Kidney capillary endothelial cell (primary cell): ENCODE measurements at places on chromosomes 3 and 15.

GRCh38 chr3:126394179-126394976 is at the start of gene CFAP100:
TSS of gene CFAP100 (plus strand) at chr3:126394909. CDS start at chr3:126396001, 1,092 bp downstream.
- no peak for DNase-seq

GRCh38 chr3:117184574-117184973 is 475.0 kb downstream of the TUSC7 start:
- no peak for DNase-seq

- peak; percentile 50 for DNase-seq
These were observed 71.7 kb upstream of the AGTR1 start for GRCh38 chr3:148625991-148626390.

DNA sequence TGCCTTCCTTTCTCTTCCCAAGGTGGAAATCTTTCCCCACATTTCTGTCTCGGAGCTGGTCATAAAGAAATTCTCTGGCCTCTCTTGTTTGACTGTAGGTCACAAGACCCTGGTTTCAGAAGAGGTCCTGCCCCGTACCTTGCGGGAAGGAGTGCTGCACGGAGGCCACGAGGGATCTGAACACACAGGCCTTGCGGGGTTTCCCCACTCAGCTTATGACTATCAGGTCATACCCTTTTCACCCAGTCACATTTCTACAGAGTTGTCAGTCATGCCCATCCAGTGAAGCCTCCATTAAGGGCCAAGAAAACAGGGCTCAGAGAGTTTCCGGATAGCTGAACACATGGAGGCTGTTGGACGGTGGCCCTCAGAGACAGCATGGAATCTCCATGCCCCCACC is 54.7 kb upstream of the ATP13A3 start:
- DNase-seq, result no peak

DNA sequence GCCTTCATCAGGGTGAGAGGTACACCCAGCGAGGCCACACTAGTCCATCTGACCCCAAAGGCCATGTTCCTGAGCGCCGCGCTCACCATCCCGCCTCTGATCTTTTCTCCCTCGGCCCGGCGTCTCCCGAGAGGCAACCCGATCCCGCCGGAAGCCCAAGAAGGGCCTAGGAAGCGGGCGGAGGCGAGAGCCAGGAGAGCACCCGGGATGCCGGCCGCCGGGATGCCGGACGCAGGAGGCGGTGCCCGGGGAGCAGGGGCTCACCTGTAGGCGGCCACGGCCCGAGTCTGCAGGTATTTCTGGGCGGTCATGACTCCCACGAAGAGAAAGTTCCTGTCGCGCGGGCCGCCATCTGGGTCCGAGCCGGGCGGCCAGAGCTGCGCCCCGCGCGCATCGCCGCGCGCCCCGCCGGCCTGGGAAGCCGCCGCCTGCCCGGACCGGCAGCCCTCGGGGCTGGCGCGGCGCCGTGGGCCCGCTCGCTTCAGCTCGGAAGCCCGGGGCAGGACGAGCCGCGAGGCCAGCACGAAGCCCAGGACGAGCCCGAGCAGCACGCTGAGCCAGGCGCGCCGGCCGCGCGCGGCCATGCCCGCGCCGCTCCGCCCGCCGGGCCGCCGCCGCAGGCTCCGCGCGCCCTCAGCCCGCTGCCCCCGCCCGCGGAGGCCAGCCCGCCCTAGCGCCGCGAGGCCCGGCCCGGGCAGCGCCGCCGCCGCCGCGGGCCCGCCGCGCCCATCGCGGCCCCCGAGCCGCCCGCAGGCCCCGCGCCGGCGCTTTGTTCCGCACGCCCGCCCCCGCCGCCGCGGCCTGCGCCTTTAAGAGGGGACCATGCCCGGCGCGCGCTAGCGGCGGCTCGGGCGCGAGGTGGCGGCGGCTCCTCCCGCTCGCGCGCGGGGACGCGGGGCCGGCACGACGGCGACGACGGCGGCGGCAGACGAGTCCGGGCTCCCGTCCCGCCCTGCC is 697 bp downstream of the CHSY1 start:
- DNase-seq, result peak; percentile 37

- DNase-seq, result no peak
These were observed 3.3 kb downstream of the PKM start for GRCh38 chr15:72227720-72228119.

- DNase-seq, result no peak
These were observed 118.2 kb downstream of the CADPS start for GRCh38 chr3:62757045-62757444.

DNA sequence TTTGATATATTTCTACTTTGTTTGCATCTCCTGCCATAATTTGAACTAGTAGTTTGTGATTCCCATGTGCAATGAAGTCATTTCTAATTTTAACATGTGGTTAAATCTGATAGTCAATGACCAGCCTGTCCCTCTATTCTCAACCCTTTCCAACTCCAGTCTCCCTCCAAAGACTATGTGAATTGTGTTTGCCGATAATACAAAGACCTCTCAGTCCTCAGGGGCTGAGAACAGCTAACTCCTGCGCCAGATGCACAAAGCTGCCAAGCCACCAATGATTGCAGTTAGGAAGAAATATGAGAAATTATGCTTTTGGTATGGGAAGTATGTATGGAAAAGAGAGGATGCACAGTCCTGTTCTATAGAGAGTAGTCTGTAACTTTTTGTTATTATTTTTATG is 54.0 kb downstream of the KCNH8 start:
- no peak for DNase-seq

- DNase-seq, result no peak
These were observed 6.6 kb upstream of the ZNF148 start for GRCh38 chr3:125381743-125382142.

DNA sequence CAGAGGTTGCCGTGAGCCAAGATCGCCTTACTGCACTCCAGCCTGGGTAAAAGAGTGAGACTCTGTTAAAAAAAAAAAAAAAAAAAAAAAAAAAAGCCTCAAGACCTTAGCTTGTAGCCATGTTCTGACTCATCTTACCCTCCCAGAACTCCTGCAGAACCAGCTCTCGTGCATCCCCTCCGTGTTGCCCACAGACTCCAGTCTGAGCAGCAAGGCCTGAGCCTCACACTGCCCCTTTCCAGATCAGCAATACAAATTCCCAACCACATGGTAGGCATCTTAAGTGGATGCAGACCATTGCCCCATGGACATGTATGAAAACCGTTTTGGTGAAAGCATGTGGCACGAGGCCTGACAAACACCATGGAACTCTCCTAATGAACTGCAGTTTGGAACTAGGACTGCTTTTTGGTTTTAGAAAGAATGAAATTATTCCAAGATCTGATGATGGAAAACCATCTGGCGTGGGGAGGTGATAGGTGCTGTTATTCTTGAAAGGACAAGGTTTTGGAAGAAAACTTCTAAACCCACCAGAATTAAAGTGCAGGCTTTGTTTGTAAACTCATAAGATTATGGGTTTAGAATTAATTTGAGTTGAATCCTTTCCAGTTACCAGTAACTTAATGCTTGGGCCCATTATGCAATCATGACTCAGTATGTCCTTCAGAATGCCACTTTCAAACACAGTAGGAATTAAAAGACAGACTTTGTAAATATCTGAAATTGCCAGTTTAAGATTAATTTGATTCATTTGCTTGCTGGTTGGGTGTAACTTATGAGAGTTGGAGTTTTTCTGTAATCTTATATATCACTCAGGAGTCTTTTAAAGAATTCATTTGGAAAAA is 163.7 kb upstream of the LRTM1 start:
- no peak for DNase-seq

- no peak for DNase-seq
These were observed 837.5 kb downstream of the MCTP2 start for GRCh38 chr15:95068701-95069521.

DNA sequence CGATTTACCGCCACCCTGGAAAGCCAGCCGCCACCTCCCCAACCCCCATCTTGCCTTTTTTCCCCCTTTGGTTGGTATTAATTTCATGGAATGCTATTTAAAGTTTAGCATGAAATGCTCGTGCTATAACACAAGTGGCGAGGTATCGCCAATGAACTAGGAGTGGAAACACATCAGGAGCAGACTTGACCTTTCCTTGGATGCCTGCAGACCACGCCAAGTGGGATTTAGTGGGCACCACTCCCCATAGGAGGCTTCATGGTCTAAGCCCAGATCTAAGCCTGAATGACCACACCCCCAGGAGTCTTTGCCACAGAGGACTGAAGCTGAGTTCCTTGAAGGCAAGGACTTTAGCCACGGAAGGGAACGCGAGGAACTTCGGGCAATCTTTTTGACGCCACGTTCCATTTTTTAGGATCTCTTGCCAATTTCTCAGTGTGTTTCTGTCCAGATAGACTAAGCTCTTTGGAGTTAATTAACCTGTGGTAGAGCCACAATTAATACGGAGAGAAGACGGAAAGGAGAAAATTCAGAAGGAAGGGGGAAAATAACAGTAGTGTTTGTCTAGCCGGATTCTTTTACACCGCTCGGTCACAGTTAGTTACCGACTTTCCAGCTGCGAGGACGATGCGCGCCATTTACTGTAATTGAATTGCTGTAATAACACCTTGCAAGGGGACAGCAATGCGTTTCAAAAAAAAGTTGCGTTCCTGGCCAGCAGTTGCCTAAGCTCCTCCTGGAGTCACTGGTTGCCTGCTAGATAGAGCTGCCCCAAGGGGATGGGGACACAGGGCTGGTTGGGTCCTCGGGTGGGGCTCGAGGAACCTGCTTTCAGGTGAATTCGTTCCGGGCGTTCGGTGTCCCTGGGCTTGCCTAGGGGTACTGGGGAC is 37.1 kb downstream of the NR2F2 start:
- no peak for DNase-seq

GRCh38 chr3:2535206-2535605 is 436.5 kb downstream of the CNTN4 start:
- no peak for DNase-seq

DNA sequence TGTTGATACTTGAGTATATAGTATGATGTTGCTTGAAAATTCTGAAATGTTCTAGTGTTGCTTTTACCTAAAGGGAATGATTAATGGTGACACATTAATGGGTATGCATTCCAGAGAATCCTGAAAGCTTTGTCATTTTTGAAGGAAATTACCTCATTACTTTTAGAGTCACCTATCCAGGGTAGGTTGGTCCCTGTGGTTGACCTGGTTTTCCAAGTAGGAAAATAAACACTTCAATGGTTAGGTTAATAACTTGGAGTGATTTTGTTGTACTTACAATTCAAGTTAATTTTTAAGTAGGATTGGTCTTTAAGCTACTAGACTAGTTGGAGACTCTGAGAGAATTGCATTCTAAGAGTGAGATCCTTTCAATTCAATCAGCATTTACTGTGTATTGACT is 31.0 kb downstream of the MITF start:
- peak; percentile 83 for DNase-seq

DNA sequence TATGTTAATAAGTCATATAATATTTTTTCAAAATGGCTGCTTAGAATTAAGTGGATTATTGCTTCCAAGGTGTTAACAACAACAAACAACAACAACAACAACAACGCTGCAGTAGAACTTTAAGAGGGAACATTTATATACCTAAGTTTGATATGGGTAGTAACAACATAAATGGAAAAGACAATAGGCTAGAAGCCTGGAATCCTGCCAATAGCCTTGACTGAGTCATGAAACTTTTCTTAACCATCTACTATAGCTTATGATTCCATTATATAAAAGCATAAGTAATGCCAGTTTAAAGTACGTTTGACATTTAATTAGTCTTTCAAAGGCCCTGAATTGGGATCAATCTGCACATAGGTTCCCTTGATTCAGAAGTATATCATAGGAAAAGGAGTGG is 31.2 kb downstream of the SATB1 start:
- peak; percentile 26 for DNase-seq

GRCh38 chr3:186365202-186365974 is 3.4 kb upstream of the DGKG start:
- no peak for DNase-seq

DNA sequence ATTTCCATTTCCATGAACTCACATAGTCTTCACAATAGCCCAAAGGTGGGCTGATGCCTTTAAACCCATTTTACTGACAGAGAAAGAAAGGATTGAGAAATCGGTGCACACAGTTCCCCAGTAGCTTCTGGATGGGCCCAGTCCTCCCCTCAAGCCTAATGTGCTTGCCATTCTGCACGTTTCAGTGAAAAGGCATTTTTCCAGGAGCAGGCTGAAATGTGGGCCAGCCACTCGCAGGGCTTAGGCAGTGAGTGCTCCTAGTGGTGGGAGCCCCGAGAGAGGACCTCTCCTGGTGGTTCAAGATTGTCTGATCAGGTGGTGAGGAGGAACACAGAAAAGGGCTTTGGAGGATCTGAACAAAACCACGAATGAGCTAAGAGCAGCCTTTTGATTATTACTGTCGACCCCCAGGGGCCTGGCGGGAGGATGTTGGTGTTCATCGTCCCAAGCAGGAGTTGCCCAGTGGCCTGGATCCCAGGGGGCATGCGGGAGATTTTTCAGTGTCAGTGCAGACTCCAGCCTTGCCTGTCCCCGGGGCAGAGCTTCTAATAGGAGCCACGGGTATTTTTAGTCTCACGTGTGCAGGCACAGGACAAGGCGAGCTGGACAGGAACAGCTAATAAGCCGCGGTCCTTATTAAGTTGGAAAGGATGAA is 8.7 kb upstream of the KY start:
- no peak for DNase-seq

GRCh38 chr3:165406425-165406824 is 210.2 kb upstream of the SLITRK3 start:
- DNase-seq, result no peak

GRCh38 chr15:29853211-29853987 is 31.1 kb upstream of the TJP1 start:
- no peak for DNase-seq

DNA sequence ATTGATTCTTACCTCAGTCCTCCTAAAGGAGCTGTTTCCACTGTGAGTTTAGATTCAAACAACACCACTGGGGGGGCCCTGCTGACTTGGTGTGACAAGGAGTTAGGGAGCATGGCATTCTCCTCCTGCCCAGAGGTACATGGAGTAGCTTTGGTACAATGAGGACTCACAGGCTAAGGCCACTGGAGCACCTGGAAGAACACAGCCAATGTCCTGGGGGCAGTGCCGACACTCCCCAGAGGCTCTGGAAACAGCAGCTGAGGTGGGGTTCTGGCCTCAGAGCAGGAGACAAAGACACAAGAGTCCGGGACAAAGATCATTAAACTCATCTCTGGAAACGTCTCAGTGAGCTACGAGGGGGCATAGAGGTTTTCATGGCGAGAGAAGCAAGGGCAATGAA is 69.7 kb upstream of the POMGNT2 start:
- DNase-seq, result no peak

DNA sequence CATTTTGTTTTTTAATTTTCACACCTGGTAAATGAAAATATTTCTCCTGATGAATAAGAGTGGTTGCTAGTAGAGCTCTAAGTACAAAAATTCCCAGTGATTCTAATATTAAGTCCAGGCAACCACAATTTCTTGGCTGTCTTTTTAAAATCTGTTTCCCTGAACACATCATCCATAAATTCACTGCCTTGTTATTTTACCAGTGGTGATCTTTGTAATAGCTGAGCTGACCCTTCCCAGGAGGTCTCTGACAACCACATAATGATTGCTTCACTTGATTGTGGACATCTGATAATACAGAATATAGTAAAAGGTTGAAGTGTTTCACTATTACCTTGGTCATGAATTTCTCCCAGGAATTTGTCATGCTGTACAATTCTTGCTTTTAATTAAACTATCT is 13.9 kb upstream of the TOP2B start:
- no peak for DNase-seq

GRCh38 chr3:138898301-138898700 is 48.6 kb downstream of the FOXL2 start:
- DNase-seq, result no peak
